KBM-7 (cell line): ENCODE measurements at places on chromosomes 13 and 19.

GRCh38 chr13:22506096-22506691 lies 674.6 kb upstream of the SGCG start:
- DNase-seq: no peak

DNA sequence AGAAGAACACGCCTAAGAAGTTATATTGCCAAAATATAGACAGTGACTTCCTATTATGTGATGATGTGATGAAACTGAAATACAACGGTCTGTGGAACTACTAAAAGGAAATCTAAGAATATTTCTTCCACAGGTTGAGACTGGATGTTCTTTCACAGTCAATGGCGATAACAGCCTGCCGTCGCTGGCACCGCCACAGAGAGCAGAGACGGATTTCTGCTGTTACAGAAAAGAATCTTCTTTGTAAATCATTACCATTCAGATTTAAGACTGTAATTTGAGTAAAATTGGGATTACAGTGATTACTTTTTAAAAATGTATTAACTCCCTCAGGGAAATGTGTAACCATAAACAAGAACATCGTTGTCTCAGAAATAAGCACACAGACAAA lies 100.8 kb downstream of the TUBGCP3 start:
- DNase-seq: no peak

DNA sequence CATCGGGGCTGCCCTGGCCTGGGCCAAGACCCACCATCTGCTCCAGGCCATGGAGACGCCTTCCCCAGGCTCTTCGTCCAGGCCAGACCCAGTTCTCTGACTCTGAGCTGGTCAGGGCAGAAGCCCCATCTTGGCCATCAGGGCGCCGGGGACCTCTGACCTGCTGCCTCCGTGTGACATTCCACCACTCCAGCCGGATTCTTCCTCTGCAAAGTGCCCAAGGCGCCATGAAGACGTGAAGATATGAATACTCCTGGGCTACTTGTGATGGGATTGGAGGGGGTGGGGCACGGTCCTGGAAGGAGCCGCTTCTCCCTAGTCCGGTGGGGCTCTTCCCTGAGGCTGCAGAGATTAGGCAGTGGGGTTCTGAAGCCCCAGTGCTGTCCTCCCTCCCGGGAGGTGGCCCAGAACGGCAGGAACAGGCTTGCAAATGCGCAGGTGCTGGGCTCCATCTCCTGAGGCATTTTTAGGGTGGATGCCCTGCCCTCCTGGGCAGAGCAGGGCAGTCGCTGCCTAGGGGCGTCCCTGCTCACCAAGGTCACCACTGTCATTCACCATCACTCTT lies 26.0 kb upstream of the SLC7A10 start:
- no peak for DNase-seq

DNA sequence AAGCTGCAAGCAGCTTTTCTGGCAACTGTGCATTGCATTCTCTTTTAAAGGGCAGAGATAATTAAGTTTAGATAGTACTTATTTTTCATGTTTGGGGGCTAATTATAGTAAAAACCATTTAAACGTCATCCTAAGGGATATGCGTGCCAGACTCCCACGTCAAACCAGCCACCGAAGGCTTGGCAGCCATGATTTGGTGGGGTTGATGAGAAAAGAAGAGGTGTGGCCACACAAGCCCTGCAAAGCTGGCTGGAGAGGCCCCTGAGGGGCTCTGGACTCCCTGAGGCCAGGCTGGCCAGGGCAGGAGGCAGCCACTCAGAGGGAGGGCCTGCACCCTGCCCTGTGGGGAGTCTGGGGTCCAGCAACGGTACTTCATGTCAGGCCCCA lies 17.5 kb downstream of the PEPD start:
- no peak for DNase-seq

- no peak for DNase-seq
Observed at GRCh38 chr19:1566392-1567115, 1.6 kb downstream of the MEX3D start.

DNA sequence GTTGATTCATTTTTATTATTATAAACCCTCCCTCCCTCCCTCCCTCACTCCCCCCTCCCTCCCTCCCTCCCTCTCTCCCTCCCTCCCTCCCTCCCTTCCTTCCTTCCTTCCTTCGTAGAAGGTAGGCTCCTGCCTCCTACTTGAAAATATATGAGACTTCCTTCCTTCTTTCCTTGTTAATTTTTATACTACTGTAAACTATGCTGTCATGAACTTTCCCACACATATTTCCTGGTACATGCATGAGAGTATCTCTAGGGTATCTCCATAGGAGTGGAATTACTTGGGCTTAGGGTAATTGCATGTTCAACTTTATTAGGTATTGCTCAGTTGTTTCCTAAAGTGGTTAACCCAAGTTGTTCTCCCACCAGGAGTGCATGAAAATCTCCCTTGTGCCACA lies 330.6 kb downstream of the KCNRG start:
- DNase-seq: no peak
